Endothelial cell of umbilical vein (primary cell): ENCODE measurements at places on chromosomes 11 and 22. TPM values are rescaled to one million over a fixed set of nuclear protein-coding genes. Genes with fewer than 3 reads are reported as not detected.

Gene PHETA2
- 23.4 and 25.4 TPM in 2 replicates for total RNA-seq

Gene ESAM
- total RNA-seq, result 273 and 303 TPM in 2 replicates

Gene OR10G7
- total RNA-seq, result not detected in 2 replicates

Gene OR51B5
- total RNA-seq, result not detected in 2 replicates

Gene TTC17
- total RNA-seq, result 55.7 and 66.8 TPM in 2 replicates
